Astrocyte (in vitro differentiated cells and primary cell): ENCODE measurements at places on chromosomes 12 and 14.

DNA sequence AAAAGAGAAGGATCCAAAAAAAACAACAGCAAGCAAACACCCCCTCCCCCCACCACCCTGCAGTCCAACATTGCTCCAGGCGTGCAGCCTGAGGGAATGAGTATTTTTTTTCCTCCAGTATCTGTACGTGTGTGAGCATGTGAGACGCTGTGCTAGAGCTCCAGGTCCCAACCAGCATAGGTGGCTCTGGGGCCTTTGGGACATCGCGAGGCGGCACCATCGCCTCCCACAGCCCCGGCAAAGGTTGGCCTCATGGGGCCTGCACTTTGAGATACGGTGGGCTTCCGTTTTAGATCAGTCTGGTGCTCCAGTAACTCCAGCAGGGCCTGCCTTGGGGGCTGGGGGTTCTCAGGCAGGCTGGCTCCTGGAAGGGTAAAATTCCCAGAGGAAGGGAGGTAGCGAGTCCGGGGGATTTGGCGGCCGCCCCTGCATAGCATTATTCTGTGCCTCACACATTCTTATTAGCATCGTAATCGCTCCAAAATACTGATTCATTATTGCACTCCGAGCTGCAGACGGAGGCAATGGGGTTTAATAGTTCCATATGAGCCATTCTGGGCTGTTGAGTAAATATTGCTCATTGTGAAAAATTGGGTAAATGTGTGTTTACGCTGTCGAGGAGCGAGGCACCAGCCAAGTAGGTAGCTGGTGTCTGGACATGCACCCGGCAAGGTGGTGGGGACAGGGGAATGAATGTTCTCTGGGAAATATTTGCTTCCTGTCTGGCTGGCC is 143.1 kb upstream of the MYL2 start:
- DNase-seq: peak; percentile 47

DNA sequence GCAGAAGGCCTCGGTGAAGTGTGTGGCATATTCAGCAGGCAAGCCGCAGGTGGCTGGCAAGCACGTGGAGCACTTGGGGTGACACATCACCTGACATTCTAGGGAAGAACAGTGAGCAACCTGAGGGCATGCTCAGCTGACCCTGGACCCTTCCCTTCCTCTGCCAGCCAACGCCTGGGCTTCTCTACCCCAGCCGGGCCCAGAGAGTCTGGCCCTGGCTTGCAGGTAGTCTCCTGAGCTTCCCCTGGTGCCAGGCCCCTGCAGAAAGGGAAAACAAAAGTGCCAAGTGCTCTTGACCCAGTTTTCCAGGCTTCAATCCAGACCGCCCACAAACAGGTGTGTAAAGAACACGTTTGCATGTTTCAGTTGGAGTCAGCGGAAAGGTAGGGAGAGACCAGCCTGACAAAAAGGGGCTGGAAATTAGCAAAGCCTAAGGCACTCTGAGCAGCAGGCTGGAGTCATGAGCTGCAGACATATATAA is 45.7 kb downstream of the PRKAB1 start:
- no peak for DNase-seq

- DNase-seq: peak; percentile 15
Observed at GRCh38 chr14:69539631-69540410, 34.9 kb downstream of the CCDC177 start.

DNA sequence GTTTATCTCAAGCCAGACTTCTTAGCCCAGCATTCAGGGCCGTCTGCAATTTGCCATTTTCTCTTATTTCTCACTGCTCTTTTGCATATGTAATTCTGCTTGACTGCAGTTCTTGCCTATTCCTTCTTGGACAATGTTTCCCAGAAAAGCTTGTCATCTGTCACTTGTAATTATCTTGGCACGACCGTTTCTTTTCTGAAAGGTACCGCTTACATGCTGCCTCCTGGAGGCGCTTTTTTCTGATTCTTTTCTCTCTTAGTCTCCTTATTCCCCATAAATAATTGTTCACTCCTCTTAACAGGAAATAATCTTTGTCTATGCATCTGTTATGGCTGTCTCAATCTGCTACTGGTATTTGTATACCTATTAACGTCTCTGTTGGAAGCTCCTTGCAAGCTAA is 1.2 kb upstream of the ALDH1L2 start:
- no peak for DNase-seq

DNA sequence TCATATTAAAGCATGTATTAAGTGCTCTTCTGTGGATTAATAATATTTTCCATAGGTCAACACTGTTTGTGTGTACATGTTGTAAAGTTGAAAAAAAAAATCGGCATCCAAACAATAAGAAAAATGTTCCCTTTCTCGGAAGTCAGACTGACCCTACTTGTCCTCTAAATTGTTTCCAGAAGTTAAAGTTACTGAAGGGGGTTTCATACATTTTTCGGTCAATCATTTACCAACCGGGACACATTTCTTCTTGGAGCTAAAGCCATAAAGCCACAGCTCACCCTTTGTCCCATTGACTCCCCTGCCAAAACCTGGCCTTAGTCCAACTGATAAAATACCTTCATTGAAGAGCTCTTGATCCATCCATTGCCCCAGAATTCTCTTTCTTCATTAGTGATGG is 230.0 kb downstream of the ANO2 start:
- no peak for DNase-seq

DNA sequence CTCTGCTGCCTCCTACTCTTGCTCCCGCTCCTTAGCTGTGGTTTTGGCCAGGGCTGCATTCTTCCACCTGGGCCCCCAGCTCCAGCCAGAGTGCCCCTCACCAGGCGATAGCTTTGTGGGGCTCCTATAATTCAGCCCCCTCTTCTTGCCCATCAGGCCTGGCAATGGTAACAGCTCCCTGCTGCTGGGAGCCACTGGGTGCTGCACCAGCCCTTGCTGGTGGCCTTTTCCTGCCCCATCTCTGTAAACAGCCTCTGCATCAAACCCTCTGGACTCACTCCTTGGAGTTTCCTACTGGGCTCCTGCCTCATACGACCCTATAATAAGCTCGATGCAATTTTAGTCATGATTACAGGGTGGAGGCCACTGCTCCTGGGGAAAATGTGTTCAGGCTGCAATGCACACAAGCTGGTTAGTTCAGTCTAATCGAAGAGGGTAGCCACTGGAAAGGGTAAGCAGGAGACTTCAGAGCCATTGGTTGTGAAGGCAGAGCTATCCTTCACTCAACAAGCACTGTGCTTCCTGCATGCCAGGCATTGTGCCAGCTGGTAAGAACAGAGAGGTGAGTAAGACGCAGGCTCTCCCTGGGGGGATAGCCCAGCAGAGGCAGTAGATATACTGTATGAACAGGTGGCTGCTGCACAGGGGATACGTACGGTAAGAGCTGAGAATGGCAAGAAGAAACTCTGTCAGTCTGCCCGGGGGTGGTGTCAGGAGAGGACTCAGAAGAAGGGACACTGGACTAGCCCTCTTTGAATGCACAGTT is 24.7 kb downstream of the CLMN start:
- DNase-seq: peak; percentile 29

- DNase-seq: no peak
Observed at GRCh38 chr14:95892142-95892541, 15.5 kb downstream of the TUNAR start.

DNA sequence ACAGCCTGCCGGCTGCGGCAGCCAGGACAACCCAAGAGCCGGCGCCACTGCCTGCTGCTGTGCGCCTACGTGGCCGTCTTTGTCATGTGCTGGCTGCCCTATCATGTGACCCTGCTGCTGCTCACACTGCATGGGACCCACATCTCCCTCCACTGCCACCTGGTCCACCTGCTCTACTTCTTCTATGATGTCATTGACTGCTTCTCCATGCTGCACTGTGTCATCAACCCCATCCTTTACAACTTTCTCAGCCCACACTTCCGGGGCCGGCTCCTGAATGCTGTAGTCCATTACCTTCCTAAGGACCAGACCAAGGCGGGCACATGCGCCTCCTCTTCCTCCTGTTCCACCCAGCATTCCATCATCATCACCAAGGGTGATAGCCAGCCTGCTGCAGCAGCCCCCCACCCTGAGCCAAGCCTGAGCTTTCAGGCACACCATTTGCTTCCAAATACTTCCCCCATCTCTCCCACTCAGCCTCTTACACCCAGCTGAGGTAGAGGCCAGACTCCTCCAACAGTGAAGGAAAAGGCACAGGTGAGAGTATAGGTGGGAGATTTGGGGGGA is 10.3 kb downstream of the ZBTB39 start:
- no peak for DNase-seq

- no peak for DNase-seq
Observed at GRCh38 chr12:103880299-103881142, 39.5 kb upstream of the NT5DC3 start.

DNA sequence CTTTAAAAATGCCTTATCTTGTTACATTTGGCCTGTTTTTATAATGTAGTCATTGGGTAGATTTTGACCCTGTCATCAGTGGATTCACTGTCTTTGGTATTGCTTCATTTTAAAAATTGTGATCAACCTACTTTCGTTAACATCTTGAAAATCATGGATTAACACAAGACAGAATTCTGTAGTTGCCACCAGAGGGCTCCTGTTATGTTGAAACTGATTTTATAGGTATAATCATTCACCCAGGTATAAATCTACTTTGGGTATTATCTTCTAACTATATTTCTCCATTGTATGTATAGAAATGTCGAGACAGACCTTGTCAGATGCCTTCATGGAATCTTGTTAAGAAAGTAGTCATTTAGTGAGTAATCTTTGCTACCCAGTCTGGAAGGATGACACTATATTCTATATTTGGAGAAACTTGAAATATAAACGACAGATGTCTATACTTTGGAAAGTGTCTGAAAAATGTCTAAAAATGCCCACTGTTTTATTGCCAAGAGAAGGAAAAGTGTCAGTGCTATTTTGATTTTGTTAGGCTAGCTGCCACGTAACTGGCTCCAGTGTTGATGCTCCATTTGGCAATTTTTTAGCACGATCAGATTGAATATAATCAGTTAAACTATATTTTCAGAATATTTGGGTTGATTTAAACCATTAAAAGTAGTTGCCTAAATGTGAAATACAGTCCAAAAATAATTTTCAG is 129.4 kb downstream of the PELI2 start:
- peak; percentile 12 for DNase-seq
